ENCODE measurements at places on chromosomes 6 and 20.

GRCh38 chr6:33273924-33274902, 2.3 kb downstream of the RPS18 start:
- DNase-seq, result no peak

DNA sequence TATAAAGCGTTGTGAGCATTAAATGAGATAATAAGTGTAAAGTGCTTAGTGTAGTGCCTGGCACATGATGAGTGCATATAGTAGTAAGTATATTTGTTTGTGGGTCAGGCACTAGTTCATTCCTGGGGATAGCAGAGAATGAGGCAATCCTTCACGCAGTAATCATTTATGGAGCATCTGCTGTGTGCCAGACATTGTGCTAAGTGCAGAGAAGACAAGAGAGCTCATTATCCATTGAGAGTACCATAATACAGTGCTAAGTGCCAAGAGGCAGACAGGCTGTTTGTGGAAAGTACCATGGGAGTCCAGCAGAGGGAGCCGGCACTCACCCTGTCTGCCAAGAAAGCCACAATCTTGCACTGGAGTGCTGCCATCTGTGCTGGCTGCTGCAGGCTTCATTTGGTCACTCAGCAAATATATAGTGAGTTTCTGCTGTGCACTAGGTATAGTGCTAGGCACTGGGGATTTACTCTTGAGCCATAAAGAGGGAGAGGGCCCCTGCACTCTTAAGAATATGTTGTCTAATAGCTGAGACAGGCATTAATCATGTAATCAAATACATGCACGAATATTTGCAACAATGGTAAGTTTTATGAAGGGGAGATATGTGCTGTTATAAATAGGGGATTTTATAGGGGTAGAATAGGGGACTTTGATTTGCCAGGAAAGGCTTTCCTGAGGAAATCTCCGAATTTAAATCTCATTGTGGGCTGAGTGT, 12.9 kb upstream of the MROH8 start:
- DNase-seq, result peak; percentile 95

- no peak for DNase-seq
Measured at GRCh38 chr6:2037237-2037926, 208.0 kb downstream of the GMDS start.

GRCh38 chr6:55960344-55960743, 85.0 kb upstream of the BMP5 start:
- no peak for DNase-seq

GRCh38 chr6:1906014-1906413, 296.3 kb downstream of the FOXC1 start:
- no peak for DNase-seq
